Transverse colon (tissue), 4 donors: ENCODE measurements at places on chromosomes 3 and 15.

- no peaks in the 10 kb centered on the region for H3K36me3 ChIP-seq
- H3K4me3 ChIP-seq = no peak overlapping the region
- H3K27me3 ChIP-seq = no peaks in the 10 kb centered on the region
- no peak overlapping the region for H3K27ac ChIP-seq
These were observed 664.0 kb upstream of the ADAMTS9 start for GRCh38 chr3:65351753-65352152.

GRCh38 chr3:84967767-84968581 is 9.2 kb downstream of the CADM2 start:
- no peak for DNase-seq
- no peak overlapping the region for H3K4me3 ChIP-seq
- H3K4me1 ChIP-seq = no peaks in the 10 kb centered on the region
- peaks cover 9% of the 10 kb centered on the region for H3K27me3 ChIP-seq
- H3K36me3 ChIP-seq = no peaks in the 10 kb centered on the region
- H3K27ac ChIP-seq = no peak overlapping the region

DNA sequence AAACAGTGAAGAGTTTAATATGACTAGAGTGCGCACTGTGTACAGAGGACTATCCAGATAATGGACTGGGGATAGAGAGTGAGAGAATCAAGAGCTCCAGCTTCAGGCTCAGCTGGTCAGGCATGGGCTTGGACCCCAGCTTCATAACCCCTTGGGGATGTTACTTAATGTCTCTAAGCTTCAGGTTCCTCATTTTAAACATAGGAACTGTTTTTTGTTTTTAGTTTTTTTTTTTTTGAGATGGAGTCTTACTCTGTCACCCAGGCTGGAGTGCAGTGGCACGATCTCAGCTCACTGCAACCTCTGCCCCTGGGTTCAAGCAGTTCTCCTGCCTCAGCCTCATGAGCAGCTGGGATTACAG is 9.9 kb upstream of the BRPF1 start:
- no peak for DNase-seq
- no peak overlapping the region for H3K4me3 ChIP-seq
- H3K27ac ChIP-seq = no peak overlapping the region
- no peaks in the 10 kb centered on the region for H3K4me1 ChIP-seq
- no peaks in the 10 kb centered on the region for H3K27me3 ChIP-seq

DNA sequence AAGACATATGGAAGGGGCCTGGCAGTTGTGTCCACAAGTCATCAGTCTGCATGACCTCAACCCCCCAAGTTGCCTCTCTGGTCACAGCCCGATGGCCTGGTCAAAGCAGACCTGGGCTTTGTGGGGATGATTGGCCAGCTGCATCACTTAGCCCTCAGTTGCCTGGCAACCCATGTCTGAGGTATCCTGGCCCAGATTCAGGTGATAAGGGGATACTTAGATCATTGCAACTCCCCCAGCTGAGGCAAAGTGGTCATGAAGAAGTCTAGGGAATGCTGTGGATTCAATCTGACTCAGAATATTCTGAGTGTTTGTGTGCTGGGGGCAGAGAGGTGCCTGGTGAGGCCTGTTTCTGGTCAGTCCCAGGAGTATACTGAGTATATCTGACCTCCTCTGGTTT is 5.0 kb downstream of the GPR156 start:
- peaks cover 19% of the 10 kb centered on the region for H3K27me3 ChIP-seq
- H3K36me3 ChIP-seq = no peaks in the 10 kb centered on the region
- no peak overlapping the region for H3K27ac ChIP-seq

DNA sequence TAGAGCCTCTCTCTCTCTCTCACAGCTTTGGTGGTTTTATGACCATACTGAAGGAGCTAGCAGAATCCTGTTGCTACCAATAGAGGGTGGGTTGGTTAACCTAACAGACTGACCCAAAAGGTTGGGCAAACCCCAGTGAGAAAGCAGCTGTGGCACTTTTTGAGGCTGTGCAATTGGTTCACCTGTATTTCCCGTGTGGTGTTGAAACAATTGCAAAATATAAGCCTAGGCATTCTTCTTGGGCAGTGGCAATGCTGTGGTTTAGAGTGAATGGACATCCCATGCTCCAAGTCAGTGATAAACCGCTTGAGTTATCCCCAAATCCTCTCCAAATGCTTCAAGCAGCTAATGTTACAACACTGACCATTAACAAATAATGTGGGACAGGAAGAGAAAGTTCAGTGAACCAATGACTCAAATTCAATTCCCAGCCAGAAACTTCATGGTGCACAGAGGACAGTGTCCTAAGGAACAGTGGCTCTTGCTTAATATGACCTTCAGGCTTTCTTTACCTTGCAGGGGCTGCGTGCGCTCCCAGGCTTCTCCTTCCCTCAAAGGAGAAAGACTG is 261.9 kb upstream of the ICE2 start:
- H3K4me3 ChIP-seq = no peak overlapping the region
- DNase-seq = no peak
- H3K4me1 ChIP-seq = no peaks in the 10 kb centered on the region
- no peaks in the 10 kb centered on the region for H3K36me3 ChIP-seq
- H3K27ac ChIP-seq = no peak overlapping the region
